ENCODE measurements at places on chromosomes 13 and 19.

DNA sequence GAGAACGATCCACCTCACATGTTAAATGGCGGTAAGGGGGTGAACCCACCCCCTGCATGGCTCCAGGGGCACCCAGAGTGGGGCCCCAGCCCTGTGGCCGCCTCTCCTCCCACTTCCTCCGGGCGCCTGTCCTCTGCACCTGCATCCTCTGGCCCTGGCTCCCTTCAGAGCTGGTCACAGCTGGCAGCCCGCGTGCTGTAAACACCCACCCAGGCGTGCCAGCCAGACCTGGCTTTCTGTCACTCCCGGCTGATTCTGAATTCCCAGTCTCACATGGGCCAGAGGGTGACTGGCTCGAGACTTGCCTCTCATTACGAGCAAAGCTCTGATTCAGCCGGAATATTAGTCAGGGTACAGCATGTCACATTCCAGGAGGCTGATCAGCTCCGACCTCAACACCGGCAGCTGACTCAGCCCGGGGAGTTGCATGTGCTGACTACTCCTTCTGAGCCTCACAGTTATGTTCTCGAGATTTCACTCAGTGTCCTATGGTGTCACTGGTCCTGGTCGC is 75.1 kb downstream of the GNG7 start:
- DNase-seq = peak; percentile 98

GRCh38 chr13:46176756-46177155 is 5.2 kb downstream of the LCP1 start:
- DNase-seq = no peak

- DNase-seq = no peak
Measured at GRCh38 chr19:16359074-16359473, 34.4 kb downstream of the KLF2 start.

GRCh38 chr13:30615481-30615865 is 2.2 kb upstream of the USPL1 start:
- DNase-seq = no peak

GRCh38 chr13:44565881-44566280 is 10.2 kb downstream of the TSC22D1 start:
- no peak for DNase-seq

- DNase-seq = no peak
Measured at GRCh38 chr19:28933039-28933438, 279.9 kb downstream of the UQCRFS1 start.

DNA sequence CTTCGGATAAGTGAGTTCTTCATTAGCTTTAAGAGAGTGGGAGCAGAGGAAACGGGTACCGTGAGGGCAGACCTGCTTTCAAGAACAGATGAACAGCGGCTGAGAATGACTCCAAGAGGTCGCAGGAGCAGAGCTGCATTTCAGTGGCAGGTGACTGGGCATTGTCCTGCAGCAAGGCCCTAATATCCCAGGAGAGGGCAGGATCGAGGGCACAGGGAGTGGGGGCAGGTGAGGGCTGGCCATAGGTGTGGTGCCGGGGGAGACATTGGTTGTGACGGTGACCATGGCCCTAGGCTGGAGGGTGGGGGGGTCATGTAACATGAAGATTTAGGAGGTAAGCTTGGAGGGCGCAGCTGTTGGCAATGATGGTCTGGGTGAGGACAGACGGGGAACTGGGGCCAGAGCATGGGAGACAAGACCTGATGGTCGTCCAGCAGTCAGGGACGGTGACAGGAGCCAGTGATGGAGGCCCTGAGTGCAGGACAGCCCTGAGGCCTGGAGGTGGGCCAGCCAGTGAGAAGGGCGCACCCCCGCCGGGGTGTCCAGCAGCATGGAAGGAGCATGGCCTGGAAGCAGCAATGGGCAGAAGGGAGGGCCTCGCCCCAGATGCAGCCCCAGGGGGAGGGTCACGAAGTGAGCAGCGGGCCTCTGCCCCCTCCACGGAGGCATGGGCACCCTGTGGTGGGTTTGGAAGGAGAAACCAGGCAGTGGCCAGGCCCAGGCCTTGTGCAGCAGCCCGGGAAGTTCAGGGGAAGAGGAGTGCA is 29.2 kb upstream of the LAMP1 start:
- DNase-seq = no peak

DNA sequence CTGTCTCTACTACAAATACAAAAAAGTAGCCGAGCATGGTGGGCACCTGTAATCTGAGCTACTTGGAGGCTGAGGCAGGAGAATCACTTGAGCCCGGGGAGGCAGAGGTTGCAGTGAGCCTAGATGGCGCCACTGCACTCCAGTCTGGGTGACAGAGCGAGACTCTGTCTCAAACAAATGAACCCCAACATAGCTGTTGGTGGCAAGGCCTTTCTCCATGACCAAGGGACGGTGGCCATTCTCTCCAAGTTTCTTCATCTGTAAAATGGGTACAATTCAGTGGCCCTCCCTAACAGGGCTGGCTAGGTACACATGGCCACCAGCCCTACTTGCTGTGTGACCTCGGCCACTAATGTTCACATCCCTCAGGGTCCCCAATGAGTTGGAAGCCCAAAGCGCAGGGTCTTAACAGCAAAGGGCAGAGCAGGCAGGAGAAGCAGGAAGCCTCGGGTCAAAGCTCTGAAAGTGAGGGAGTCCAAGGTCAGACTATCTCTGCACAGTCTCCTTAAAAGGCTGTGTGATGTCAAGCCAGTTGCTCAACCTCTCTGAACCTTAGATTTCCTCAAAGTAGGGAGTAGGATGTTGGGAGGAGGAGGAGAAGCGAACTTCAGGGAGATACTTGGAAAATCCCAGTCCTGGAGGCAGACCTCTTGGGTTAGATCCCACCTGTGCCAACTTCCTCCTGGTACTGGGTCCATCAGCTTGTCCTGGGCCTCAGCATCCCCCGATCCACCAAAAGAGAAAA is 2.7 kb downstream of the JUND start:
- DNase-seq = no peak

DNA sequence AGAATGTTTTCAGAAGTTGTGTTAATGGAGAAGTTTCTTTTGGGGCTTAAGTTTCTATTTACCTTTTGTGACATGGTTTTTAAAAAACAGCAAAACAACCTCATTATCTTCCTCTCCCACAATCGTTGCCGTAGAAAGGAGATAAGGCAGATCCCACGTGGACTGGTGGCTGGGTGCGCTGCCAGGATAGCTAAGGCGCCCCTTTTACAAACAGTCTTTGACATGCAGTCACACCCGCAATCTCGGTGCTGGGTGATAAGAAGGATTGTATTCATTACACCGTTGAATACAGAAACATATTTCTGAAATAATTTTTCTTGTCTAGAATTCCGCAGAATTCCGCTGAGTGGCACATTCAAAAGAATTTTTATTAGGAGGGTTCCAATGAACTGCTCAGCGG is 271.1 kb downstream of the UQCRFS1 start:
- DNase-seq = no peak

GRCh38 chr19:30091856-30092255 is 149.8 kb downstream of the URI1 start:
- no peak for DNase-seq

- no peak for DNase-seq
Measured at GRCh38 chr19:46546194-46546896, 50.7 kb upstream of the PNMA8B start.

DNA sequence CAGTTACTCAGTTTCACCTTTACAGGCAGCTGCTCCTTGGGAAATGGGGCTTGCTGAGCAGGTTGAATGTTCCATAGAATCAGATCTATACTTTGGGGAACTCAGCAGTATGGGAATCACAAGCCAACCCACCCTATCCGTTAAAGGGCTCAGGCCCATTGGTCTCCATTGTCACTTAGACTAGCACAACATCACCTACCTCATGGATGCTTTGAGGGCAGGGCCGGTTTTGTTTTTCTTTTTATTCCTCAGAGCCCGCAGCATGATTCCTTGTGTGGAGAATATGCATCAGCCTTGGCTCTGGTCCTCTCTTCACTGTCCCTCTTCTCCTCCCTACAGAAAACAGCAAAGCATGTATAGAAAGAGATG is 48.0 kb downstream of the LRCH1 start:
- DNase-seq = no peak

DNA sequence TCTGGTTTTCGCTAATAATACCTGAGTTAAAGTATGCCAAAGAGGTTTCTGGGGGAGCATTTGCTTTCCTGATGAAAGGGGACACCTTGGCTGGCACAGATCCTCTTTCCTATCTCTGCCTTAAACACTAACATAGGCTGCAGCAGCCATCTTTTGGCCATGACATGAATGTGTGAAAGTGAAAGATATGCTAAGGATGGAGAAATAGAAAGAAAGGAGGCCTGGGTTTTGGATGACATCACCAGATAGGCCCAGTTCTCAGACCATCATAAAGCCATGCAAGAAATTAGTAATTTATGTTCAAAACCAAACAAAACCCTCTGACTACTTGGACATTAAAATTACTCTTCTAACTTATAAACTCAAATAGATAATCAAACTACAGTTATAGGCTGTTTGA is 279.7 kb downstream of the COG6 start:
- no peak for DNase-seq

GRCh38 chr19:16031872-16032200 is 44.5 kb upstream of the TPM4 start:
- no peak for DNase-seq

DNA sequence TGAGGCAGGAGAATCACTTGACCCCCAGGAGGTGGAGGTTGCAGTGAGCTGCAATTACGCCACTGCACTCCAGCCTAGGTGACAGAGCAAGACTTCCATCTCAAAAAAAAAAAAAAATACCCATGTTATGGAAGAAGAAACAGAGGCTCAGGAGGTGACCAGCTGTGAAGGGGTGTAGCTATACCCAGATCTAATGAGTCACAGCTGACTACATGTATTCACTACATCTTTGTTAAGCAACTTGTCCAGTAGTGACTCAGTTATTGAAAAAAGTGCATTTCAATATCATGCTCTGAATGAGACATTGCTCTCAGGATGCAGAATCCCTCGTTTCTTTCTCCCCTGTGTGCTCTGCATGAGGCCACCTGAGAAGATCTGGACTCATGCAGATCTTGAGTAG is 16.1 kb upstream of the SPART start:
- peak; percentile 68 for DNase-seq

- no peak for DNase-seq
Measured at GRCh38 chr13:100954430-100955305, 280.1 kb upstream of the TMTC4 start.

DNA sequence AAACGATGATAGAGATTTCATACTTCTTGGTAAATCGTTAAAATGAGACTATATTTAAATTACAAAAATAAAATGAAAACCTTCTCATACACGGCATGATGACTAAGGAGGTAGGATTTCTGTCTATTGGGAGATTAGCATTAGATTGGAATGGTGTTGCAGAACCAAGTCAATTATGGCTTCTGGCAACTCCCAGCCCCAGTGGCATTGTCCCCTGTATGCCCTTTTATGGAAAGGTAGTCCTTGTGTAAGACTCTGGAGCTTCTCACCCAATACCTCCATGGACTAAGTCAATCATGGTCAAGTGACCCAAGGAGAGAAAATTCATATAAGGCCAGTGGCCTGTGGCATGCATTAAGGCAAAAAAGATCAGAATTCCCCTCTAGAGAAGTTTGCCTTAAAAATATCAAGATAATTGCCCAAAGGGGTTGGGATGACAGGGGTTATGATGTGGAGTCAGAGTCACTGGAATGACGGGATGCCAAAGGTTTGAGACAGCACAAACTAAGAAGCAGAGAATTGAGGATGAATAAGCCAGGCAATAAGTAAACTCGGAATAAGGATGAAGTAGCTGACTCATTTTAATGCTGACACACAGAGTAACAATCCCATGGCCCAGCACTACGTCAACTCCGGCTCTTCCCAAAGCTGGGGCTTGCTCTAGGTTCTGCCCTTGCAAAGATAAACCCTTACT is 57.8 kb upstream of the POSTN start:
- DNase-seq = peak; percentile 41

DNA sequence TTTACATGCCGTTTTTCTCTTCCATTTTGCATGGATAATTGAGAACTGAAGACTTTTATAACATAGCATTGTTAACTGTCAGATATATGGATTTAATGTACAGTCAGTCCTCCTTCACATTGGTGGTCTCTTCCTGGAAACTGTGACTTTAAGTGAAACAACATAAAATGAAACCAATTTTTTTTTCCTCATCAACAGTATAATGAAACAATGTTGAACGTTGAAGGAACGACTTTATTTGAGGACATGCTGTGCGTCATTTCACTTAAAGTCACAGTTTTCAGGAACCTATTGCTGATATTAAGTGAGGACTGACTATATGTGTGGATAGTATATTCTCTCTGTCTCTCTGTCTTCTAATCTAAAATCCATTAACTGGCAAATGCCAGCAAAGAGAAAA is 54.8 kb downstream of the COG3 start:
- no peak for DNase-seq

- DNase-seq = no peak
Measured at GRCh38 chr13:98827449-98827848, 75.0 kb upstream of the SLC15A1 start.

DNA sequence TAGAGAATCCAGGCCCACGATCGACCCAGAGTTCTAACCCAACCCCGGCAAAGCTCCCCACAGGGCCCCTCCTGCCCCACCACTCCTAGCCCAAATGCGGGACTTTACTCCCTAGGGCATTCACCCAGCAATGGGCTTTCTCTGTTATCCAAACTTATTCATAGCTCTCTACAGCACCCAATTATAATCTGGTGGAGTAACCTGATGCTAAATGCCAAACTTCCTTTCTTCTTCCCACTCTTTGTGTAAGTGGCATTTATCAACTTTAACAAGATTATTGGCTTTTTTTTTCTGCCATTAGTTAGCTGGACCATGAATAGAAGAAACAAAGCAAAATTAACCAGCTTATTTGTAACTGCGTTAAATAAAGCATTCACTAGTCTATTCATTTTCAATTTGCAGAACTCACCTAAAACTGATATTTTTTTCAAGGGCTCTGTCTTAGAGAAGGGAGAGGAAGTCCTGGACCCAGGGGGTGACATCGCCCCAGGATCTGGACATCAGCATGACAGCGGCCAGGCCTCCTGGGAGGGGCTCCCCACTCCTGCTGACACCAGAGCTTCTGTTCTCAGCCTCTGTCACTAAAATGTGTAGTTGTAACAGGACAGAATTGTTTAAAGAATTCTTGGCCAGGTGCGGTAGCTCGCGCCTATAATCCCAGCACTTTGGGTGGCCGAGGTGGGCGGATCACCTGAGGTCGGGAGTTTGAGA is 1.5 kb downstream of the FAM124A start:
- no peak for DNase-seq

DNA sequence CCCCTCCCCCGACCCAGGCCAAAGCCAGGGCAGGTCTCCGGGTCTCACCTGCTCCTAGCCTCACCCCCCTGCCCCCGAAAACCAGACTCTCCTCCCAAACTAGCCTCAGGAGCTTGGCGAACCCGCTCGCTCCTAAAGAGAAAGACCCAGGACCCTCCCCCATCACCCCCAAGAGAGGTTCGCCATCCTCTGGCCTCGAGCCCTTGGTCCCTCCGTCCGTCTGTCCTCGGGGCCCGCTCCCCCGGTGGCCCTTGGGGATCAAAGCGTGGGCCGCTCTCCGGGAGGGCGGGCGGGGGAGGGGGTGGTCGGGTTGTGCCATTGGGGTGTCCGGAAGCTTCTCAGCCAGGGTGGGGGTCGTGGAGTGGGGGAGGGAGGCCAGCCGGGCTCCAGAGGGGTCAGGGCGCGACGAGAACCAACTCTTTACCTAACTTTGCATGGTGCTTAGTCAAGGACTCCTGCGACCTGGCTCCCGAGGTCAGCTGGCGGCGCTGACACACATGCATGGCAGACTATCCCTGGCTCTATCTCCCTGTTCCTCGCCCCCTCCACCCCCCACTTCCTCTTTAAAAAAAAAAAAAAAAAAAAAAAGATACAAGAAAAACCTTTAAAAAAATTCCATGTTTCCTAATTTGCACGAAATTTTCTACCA is 15.6 kb downstream of the SMIM24 start:
- no peak for DNase-seq

Measured in ACHN (cell line).